Ecto neural progenitor cell (in vitro differentiated cells): ENCODE measurements at places on chromosomes 1 and 21.

- no peak for DNase-seq
These were observed 28.6 kb upstream of the FNBP1L start for GRCh38 chr1:93419344-93419743.

DNA sequence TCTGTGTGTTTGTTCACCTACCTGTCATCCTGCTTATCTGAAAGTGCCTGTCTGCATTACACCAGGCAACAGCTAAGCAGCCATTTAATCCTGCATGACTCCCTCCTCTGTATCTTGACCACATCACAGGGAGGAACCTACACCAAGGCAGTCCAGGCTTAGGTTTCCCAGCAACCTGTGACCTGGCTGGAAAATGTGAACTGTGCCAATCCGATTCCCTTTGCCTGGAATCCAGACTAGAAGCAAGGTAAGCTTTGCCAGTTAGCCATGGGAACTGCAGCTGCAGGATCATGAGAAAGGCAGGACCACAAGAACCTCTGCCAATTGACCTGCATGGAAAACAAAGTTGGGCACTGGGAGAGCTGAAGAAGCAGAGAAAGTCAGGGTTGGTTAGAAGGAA is 6.3 kb upstream of the ATP1B1 start:
- DNase-seq = no peak

- no peak for DNase-seq
These were observed 4.3 kb downstream of the PRMT2 start for GRCh38 chr21:46639489-46640386.

DNA sequence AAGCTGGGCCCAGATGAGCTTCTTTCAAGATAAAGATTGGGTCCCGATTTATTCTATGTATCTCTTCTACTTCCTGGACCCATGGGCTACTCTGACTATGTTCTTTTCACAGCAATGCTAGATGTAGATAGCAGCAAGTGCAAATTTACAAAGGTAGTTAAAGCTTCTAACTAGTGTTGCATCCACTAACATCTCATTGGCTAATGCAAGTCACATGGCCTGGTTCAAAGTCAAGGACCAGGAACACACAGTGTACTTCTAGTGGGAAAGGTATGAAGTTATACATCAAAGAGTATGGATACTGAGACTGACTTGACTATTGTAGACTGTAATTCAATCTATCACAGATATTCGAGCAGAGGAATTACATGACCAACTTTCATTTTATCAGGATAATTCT is 588.8 kb downstream of the PLA2G4A start:
- DNase-seq = no peak

DNA sequence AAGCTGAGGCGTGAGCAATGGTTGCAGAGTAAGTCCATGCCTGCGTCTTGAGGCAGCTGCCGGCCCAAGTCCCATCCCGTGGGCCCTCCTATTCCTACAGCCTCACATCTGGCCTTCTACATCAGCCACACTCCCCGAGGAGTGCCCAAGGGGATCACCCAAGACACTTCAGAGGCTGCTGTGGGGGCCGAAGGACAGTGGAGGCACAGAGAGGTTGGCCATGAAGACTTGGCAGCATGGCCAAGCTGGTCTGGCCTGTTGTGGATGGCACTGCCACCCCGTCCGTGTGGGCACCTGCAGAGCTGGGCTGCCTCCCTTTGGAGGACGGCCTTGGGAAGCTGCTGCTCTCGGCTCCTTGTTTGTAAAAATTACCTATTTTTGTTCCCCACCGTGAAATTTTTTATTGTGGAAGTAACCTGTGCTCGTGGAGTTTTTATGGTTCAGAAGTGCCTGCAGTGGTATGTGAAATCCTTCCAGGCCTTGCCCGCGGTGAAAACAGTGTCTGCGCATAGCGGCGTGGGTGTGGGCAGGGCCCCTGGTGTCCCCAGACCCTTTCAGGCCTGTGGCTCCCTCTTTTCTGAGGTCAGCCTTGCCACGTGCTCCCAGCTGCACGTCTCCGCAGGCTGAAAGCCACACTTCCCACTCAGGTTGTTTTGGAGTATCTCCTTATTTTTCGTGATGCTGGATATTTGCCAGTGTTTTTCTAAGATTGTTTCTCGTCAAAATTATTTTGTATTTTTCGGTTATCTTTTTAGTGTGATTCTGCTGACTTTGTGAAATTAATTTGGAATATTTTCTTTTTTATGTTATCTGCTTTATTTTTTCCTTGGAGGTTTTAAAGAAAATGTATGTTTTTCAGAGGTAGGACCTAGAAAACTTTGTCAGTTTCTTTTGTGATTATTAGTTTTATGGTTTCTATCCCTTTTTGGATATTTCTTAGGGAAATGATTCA is 20.6 kb downstream of the SLX9 start:
- no peak for DNase-seq

DNA sequence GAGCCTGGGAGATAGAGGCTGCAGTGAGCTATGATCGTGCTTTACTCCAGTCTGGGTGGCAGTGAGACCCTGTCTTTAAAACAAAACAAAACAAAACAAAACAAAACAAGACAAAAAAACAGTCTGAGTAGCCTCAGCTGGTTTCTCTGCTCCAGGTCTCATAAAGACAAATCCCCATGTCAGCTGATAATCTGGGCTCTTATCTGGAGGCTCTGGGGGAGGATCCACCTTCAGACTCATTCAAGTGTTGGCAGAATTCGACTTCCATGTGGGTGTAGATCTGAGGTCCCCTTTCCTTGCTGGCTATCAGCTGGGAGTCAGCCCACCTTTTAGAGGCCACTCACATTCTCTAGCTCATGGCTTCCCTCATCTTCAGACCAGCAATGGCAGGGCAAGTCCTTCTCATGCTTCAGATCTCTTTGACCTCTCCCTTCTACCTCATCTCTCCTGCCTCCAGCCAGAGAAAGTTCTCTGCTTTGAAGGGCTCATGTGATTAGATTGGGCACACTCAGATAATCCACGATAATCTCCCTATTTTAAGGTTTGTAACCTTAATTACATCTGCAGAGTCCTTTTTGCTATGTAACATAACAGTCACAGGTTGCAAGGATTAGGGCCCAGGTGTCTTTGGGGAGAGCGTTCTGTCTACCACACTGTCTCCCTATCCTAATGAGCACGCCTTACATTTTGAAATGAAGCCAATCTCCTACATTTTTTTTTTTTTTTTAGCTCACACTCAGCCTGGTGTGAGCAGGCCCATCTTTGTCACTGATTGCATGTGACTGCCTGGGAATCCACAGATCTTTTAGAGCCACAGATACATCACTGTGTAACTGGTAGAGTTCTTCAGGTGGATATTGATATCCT is 7.5 kb upstream of the PYCR2 start:
- no peak for DNase-seq
